ENCODE measurements at places on chromosomes 16 and 17.
A peak's percentile ranks its signal among the peaks of the same experiment; 100 is the strongest.

GRCh38 chr17:77188084-77189066 lies 47.6 kb downstream of the SEC14L1 start:
- DNase-seq: no peak

- DNase-seq: no peak
Measured at GRCh38 chr16:1940273-1941161, 2.5 kb downstream of the MSRB1 start.

DNA sequence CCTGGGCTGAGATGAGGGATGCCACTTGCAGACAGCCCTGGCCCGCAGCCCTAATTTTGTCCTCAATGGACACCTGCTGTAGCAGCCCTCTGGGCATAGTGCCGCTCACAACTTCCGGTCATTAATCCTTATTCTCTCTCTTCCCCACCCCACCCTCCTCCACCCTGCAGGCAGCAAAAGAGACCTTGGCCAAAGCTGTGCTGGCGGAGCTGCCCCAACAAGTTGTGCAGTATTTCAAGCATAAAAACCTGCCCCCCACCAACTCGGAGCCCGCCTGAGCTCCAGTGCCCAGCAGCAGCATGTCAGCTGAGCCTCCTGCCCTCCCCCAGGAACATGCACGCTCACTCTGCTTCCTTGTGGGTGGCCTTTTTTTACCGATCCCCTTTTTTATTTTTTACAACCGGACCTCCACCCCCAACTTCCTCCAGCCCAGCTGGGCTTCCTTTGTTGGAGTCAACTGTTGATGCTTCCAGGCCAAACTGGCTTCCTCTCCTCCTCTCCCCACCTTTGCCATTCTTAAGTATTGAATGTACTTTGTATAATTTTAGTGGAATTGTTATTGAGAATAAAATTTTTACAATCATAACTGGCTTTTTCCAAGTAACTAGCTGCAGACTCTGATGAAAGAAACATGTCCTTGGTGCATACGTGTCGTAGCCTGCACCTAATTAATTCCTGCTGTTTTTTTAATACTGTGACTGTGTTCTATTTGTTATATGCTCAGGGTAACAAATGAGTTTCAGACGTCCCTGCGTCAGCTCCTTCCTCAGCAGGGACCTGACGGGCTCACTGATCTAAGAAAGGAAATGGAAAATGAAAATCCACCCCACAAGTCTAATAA lies 38.2 kb downstream of the PSME3IP1 start:
- no peak for DNase-seq

- no peak for DNase-seq
Measured at GRCh38 chr17:57234061-57234738, 22.1 kb upstream of the MSI2 start.

- no peak for DNase-seq
Measured at GRCh38 chr16:80909720-80910119, 97.0 kb downstream of the CMC2 start.

DNA sequence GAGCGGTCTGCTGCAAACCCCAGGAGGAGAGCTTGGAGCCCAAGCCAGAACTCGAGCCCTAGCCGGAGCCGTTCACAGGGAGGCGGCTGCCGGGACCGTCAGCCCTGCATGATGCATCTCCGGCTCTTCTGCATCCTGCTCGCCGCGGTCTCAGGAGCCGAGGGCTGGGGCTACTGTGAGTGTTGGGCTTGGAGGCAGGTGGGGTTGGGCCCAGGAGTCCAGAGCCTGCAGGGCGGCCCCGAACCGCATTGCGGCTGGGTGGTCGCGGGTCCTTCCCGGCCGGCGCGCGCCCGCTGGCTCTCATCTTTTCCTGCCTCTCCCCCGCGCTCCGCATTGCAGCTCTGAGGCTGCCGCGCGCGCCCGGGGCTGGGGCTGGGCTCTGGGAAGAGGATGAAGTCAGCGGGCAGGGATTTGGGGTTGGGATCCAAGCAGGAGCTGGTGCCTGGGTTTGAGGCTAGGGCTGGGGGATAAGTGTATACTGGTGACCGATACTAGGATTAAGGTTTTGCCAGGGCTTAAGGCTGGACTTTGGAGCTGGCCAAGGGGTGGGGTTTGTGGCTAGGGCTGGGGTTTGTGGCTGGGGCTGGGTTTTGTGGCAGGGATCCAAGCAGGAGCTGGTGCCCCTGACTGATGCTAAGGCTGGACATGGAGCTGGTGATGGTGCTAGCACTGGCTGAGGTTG lies 532 bp downstream of the CNTNAP1 start:
- DNase-seq: peak; percentile 54

DNA sequence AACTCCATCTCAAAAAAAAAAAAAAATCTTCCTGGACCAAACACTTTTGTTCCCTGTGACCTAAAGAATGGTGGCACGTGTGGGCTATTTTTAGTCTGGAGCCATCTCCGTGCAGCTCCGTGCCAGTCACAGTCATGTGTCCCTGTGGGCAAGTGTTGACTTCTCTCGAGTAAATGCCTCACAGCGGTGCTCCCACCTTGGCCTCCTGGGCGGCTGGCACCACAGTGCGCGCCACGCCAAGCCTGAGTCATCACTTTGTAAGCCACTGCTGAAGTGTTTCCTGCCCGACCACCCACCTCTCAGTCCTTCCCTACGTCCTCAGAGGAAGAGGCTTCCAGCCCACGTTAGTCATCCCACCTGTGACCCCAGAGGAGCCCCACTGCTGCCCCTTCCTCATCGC lies 10.9 kb upstream of the HEXD start:
- DNase-seq: no peak

DNA sequence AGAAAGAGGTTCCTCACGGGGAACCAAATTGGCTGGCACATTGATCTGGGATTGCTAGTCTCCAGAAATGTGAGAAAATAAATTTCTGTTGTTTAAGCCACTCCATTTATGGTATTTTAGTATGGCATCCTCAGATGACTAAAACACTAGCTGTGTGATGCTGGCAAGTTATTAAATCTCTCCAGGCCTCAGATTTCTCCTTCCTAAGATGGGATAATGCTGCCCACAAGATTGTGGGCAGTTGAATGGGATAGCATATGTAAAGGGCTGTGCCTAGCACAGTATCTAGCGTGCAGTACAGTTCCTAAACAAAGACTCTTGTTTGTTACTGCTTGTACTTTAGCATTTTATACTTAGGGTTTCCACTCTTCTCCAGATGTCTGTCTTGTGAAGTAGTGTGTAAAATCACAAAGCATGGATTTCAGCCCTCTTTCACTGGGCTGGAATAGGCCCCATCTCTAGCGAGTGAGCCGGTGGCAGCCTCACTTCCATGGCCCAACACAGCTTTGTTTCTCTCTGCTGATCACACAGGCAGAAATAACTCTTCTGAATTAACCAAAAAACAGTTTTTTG lies 38.2 kb upstream of the PHAF1 start:
- DNase-seq: no peak

DNA sequence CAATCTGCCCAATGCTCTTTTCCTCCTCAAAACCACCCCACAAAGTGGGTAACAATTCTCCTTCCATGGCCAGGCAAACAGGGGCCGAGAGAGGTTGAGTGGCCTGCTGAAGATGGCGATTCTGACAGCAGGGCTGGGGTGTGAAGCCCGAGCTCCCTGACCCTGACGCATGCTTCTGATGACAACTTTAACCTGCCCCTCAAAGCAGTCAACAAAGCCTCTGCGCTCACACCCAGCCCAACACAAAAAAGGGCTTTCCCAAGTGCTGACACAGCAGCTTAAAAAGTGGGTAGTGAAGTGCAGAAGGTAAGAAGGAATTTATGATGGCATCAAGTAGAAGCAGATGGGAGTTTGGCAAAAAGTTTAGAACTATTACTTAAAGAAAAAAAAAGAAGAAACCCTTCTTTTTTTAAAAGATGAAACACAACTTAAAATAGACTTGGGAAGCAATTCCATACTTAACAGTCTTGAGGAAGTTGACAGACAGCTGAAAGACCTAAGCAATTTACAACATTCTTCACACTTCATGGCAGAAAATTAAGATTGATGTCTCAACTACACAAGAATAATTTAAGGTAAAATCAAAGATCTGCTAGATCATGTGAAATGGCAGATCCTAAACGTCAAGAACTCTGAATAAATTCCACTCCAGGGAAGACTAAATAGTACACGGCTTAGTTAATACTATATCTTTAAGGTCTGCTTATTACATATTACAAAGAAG lies 133.9 kb downstream of the PARN start:
- DNase-seq: no peak

GRCh38 chr16:30657866-30658730 lies at the start of gene FBRS:
TSS of gene FBRS (plus strand) at chr16:30658431. CDS start at chr16:30659519, 1,088 bp downstream.
- DNase-seq: peak; percentile 100

DNA sequence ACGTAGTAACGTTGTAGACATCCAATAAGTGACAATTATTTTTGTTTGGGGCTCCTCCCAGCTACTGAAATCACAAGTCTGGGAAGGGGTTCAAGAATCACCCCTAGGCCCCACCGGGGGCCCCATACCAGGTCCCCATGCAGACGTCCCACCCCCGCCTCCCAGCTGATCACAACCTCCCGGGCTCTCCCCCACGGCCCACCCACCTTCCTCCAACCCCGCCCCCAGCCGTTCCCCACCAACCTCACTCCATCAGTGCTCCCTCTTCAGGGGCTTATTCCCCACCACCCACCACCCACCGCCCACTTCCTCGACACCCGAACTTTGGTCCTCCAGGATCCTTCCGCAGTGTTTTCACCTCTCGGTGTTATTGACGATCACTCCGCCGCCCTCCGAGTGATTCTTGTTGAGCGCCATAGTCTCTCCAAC lies 240 bp downstream of the WBP2 start:
- DNase-seq: no peak

DNA sequence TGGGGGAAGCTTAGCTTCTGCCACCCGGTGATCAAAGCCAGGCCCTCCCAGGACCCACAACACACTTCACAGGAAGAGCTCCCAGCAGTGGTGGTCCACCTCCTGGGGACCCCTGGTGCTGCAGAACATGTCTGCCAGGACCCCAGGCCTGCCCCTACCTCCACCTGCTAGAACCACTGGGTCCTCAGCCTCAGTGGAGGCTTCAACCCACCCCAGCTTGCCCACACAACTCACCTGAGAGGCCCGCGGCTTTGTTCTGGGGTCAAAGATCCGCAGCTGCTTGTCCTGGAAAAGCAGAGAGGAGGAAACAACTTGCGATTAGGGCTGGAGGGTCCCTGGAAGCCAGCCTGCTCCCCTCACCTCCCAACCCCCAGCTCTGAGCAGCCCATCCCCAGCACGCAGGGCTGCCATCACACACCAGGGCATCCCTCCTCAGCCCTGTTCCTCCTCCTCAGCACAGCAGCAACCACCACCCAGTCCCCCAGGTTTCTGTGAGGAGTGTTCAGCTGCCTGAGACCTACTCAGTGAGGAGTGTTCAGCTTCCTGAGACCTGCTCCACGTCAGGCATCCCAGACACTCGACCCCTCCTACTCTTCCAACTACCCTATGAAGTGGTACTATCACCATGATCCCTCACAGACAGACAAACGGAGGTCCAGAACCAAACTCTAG lies 21.2 kb downstream of the CORO7 start:
- DNase-seq: no peak

All from activated T-cell treated with anti-CD3 and anti-CD28 coated beads, Interleukin-2, amount 50 U/mL, for 72 hours (primary cell).